ENCODE measurements at places on chromosomes 2 and 18.
A peak's percentile ranks its signal among the peaks of the same experiment; 100 is the strongest.

GRCh38 chr18:10482985-10483949 lies 28.8 kb downstream of the APCDD1 start:
- DNase-seq, result no peak

DNA sequence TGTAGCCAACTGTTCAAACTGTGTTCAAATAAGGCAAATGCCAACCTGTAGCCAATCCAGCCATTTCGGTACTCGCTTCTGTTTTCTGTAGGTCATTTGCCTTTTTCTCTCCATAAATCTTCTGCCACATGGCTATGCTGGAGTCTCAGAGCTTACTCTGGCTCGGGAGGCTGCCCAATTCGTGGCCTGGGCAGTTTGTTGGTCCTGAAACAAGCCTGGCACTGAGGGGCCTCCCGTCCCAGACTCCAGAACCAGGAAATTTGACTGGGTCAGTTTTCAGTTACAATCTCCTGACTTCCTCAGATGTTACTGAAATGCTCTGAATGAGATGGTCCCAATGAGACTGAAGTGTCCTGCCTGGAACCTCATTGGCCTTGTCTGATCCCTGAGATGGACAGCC lies 120.8 kb upstream of the NPAS2 start:
- no peak for DNase-seq

- DNase-seq, result no peak
These were observed 194.1 kb upstream of the CCDC68 start for GRCh38 chr18:55153346-55153745.

- DNase-seq, result no peak
These were observed 1.6 kb upstream of the ARHGEF4 start for GRCh38 chr2:130834931-130835765.

DNA sequence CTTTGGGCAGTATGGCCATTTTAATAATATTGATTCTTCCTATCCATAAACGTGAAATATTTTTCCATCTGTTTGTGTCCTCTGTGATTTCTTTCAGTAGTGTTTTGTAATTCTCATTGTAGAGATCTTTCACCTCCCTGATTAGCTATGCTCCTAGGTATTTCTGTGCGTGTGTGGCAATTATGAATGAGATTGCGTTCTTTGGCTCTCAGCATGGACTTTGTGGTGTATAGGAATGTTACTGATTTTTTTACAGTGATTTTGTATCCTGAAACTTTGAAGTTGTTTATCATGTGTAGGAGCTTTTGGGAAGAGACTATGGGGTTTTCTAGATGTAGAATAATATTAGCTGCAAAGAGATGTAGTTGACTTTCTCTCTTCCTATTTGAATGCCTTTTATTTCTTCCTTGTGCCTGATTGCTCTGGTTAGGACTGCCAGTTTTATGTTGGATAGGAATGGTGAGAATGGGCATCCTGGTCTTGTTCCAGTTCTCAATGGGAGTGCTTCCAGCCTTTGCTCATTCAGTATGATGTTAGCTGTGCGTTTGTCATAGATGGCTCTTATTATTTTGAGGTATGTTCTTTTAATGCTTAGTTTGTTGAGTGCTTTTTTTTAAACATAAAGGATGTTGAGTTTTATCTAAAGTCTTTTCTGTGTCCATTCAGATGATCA lies 27.0 kb upstream of the THUMPD2 start:
- DNase-seq, result no peak

DNA sequence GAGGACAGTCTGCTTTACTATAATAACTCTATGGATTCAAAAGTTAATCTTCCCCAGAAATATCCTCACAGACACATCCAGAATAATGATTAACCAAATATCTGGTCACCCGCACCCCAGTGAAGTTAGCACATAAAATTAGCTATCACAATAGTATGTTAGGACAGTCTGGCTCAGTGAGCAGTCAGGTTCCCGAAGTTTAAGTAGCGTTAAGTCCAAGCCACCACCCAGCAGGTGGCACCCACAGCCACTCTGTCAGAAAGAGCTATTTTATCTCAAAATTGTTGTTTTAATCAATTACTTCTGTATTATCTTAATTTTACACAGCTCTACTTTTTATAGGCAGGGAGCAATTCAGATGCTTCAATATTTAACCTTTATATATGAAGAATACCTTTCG lies 537.5 kb downstream of the MBD2 start:
- DNase-seq, result no peak

- no peak for DNase-seq
These were observed 708 bp downstream of the ZNF24 start for GRCh38 chr18:35343488-35343935.

DNA sequence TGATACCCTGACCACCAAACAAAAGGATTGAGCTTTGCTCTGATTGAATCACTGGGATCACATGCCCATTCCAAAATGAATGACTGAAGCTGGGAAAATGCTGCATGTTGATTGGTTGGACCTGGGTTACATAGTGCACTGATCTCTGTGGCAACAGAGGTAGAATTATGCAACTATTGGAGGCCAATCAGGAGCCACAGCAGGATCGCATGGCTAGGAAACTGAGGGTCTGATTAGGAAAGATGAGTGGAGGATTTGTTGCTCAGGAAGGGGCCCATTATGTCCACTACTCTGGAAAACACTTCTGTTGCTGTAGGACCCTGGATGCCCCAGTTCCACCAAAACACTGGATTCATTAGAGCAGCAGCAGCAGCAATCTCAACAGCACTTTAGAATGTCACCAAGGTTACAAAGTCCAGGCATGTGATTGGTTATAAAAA lies 25.9 kb upstream of the SGPP2 start:
- DNase-seq, result peak; percentile 62
